ENCODE measurements at places on chromosomes 4 and X. TPM values are rescaled to one million over a fixed set of nuclear protein-coding genes. Genes with fewer than 3 reads are reported as not detected.

CYBB gene
- total RNA-seq, result 3.0 TPM

SYN1 gene
- 0.60 TPM for total RNA-seq

FAM114A1 gene
- not detected for total RNA-seq

DNA sequence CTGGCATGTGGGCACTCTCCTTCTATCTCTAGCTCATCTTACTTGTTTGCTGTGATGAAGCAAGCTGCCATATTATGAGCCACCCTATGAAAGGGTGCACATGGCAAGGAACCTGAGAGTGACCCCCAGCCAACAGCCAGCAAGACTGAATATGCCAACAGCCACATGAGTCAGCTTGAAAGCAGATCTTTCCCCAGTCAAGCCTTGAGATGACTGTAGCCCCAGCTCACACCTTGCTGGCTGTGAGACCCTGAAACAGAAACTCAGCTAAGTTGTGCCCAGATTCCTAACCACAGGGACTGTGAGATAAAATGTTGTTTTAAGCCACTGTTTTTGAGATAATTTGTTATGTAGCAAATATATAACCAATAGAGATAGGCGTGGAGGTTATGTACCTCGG is 36.2 kb downstream of the KDM5C start:
- H3K36me3 ChIP-seq, result peaks cover 3% of the 10 kb centered on the region
- no peak overlapping the region for H3K4me3 ChIP-seq
- H3K27ac ChIP-seq, result no peak overlapping the region

DNA sequence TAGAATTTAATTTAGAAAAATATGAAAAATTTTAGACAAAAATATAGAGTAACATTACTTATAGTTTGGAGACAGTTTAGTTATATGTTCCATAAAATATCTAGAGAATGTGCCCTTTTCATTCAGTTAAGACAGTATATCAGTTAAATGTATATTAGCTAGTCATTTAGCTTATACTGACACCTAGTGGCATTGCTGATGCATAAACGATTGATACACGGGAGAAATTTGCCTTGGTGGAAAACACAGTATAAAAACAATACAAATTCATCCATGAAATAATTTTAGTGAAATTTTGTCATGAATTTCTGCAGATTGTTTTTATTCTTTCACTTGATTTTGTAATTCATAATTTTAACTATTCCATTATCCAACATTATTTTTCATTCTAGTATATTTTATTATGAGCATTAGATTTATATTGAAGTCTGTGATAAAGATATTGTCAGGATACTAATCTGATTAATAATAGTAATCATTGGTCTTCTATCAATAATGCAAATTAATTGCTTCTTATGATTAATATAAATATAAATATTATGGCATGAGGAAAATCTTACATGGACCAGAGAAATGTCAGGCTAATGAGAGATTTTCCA is 219.0 kb downstream of the TLL1 start:
- H3K27ac ChIP-seq, result no peak overlapping the region
- no peaks in the 10 kb centered on the region for H3K27me3 ChIP-seq

DNA sequence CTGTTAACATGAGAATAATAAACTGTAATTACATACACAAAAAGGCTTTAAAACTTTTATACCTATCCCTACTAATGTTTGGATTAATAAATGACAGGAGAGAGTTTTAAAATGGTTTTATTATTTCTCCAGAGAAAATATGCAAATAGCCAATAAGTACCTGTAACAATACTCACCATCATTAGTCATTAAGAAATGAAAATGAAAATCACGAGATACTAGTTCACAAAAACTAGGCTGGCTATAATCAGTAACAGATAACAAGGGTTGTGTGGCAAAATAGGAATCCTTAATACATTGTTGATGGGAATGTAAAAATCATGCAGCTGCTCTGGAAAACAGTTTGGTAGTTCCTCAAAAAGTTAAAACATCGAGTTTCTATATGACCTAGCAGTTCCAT is 25.2 kb upstream of the AP1AR start:
- H3K27ac ChIP-seq, result no peak overlapping the region
- DNase-seq, result no peak
- no peak overlapping the region for H3K4me3 ChIP-seq
- no peaks in the 10 kb centered on the region for H3K36me3 ChIP-seq

DNA sequence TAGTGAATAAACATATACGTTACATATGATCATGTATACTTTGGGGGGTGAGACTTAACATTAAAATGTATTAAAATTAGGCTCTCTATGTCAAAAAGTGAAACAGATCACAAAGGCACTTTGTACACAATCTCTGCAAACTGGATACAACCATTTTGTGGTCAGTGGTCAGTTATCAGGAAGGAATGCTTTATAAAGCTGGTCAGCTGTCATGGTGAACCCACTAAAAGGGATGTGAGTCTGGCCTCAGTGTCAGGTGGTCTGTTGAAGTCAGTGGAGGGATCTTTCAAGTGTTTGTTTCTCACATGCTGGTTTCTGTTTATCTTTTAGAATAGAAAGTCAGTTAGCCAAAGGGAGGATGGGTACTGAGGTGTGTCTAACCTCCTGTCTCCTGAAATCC is 875.5 kb upstream of the INTU start:
- no peaks in the 10 kb centered on the region for H3K4me1 ChIP-seq
- H3K4me3 ChIP-seq, result no peak overlapping the region
- DNase-seq, result no peak
- H3K27ac ChIP-seq, result no peak overlapping the region
- H3K36me3 ChIP-seq, result no peaks in the 10 kb centered on the region

- H3K27me3 ChIP-seq, result peaks cover 65% of the 10 kb centered on the region
- H3K4me1 ChIP-seq, result peaks cover 15% of the 10 kb centered on the region
- no peak for DNase-seq
- H3K27ac ChIP-seq, result no peak overlapping the region
These were observed 547 bp upstream of the PDGFRA start for GRCh38 chr4:54228546-54228945.

GRCh38 chr4:3308691-3309090 is 15.9 kb downstream of the RGS12 start:
- no peaks in the 10 kb centered on the region for H3K36me3 ChIP-seq
- no peak for DNase-seq
- no peaks in the 10 kb centered on the region for H3K27me3 ChIP-seq

DNA sequence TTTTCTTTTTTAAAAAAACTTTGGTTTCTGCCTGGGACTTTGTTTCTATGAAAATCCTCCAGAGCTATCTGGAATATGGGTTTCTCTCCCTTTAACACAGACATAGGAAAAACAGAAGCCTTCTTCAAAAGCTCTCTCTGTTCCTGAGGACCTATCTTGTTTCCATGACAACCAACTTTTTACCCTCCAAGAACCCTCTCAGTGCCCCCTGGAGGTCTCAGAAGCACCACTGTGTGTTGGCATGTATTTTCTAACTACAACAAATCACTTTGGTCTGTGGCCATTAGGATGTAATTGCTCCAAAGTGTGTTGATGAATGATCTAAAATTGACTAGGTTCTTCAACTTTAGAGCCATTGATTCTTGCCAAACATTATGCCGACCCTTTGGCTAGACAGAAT is 1331.6 kb downstream of the ADGRL3 start:
- no peak overlapping the region for H3K27ac ChIP-seq
- no peaks in the 10 kb centered on the region for H3K36me3 ChIP-seq
- no peak for DNase-seq
- H3K4me1 ChIP-seq, result no peaks in the 10 kb centered on the region
- no peaks in the 10 kb centered on the region for H3K27me3 ChIP-seq

GRCh38 chr4:15458616-15459015 is 11.1 kb upstream of the CC2D2A start:
- no peaks in the 10 kb centered on the region for H3K4me1 ChIP-seq
- H3K27me3 ChIP-seq, result no peaks in the 10 kb centered on the region
- H3K4me3 ChIP-seq, result no peak overlapping the region
- H3K27ac ChIP-seq, result no peak overlapping the region

- no peaks in the 10 kb centered on the region for H3K36me3 ChIP-seq
- H3K27ac ChIP-seq, result no peak overlapping the region
- H3K27me3 ChIP-seq, result no peaks in the 10 kb centered on the region
These were observed 82.5 kb downstream of the TBC1D9 start for GRCh38 chr4:140673729-140674128.
